Vagina (tissue), 2 donors: ENCODE measurements at places on chromosomes 6 and 20. TPM values are rescaled to one million over a fixed set of nuclear protein-coding genes. Genes with fewer than 3 reads are reported as not detected.

- DNase-seq = no peak
Measured at GRCh38 chr6:166523782-166524559, 62.5 kb downstream of the RAMACL start.

- DNase-seq = no peak
Measured at GRCh38 chr20:61567204-61567603, 315.1 kb downstream of the CDH4 start.

GRCh38 chr20:62524505-62524911 is 48.7 kb upstream of the GATA5 start:
- DNase-seq = no peak

DNA sequence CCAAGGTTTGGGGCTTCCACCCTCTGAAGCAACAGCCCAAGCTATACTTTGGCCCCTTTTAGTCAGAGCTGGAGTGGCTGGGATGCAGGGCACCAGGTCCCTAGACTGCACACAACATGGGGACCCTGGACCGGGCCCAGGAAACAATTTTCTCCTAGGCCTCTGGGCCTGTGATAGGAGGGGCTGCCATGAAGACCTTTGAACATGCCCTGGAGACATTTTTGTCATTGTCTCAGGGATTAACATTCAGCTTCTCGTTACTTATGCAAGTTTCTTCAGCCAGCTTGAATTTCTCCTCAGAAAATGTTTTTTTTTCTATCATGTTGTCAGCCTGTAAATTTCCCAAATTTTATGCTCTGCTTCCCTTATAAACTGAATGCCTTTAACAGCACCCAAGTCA is 82.3 kb downstream of the LRRC1 start:
- no peak for DNase-seq

Gene GINS1
- total RNA-seq = 2.0 TPM

DNA sequence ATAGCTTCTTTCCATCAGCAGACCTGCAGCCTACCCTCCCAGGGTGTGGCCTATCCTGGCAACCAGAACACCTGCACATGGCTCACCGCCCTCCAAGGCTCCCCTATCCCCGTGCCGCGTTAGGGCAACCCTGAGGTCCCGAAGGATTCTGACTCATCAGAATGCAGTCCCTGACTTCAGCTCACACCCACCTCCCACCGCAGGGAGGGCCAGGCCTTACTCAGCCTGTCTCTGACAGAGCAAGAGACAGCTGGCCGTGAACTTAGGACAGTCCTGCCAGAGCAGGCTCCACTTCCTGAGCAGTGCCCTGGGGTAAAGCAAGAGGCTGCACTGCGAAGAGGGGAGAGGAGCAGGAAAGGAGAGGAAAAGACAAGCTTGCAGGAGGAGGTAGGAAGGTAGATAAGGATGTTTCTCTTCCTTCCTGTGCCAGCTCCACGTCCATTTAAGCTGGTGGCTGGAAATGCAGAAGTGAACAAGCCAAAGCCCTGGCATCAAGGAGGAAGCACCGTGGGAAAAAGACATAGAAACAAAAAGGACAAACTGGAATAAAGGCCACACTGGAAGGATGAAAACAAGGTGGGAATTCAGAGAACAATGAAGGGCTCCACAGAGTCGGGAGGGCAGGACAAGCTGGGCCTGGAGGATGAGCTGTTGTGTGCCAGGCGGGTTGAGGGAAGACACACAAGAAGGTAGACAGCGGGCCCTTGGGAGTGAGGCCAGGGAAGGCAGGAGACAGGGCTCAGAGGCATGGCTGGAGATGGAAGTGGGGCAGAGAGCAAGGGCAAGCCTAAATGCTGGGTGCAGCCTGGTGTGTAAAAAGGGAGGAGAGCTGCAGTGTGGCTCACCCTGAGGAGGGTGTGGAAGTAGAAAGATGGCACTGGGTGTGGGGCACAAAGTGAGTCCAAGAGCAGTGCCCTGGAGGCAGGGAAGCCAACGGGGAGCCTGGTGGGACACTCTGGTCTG is 102.7 kb downstream of the SLC23A2 start:
- peak; percentile 83 for DNase-seq

Gene HLA-DOA
- 30.2 TPM for total RNA-seq

DNA sequence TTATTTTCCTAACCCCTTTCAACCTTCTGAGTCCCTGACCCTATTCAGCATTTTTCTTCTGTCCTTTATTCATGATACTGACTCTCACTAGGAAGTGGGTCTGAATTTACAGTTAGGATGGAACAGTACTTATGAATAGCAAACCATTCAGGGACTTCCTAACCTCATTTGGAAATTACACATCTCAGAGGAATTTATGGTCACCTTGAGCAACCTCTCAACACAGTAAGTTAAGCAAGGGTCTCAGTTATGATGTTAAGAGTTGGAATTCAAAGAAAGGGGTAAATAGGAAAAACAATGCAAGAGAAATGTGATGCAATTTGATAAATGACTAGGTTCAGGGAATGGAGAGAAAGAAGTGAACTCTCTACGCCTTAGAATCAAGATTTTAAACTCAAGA is 97.3 kb downstream of the GPR6 start:
- DNase-seq = no peak

DNA sequence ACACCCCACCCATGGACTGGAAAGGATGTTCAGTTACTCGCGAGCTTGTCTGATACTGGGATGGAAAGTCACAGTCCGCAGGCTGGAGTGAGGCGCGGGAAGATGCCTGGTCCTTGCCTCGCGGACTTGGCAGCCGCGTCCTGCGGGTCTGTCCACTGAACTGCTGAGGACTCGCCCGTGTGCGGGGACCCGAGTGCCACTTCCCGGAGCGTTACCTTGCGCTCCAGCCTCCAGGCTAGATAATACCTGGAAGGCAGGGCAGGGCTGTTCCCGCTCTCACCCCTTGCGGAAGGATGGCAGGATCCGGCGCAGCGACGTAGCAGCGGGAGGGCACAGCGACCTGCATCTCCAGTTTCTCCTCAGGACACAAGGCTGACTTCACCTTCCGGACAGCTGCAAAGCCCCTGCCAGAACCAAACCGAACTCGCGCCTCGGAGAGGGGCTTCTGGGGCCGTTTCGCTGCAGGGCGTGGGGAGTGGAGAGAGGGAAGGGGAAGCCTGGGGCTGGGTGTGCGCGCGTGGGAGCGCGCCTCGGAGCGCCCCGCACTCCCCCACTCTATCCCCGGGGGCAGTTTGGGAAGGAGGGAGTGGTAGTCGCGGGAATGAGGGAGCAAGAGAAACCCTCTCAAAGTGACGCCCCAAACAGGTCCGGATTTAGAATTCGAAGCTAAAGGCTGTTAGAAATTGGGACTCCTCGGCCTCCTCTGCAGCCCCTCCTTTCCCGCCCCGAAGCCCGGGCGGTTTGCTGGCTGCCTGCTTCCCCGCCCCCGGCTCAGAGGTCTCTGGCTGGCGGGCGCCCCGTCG is at the start of gene KCNQ5:
Gene KCNQ5 (plus strand): TSS at position 774 of the 803 bp plus-strand sequence.
- no peak for DNase-seq

GRCh38 chr6:65633501-65633900 is 73.5 kb downstream of the EYS start:
- DNase-seq = no peak
